Stimulated activated CD4-positive, alpha-beta T cell treated with anti-CD3 and anti-CD28 coated beads, Interleukin-4, amount 100 ng/mL, for 1 hour (primary cell): ENCODE measurements at places on chromosomes 2 and 18.

DNA sequence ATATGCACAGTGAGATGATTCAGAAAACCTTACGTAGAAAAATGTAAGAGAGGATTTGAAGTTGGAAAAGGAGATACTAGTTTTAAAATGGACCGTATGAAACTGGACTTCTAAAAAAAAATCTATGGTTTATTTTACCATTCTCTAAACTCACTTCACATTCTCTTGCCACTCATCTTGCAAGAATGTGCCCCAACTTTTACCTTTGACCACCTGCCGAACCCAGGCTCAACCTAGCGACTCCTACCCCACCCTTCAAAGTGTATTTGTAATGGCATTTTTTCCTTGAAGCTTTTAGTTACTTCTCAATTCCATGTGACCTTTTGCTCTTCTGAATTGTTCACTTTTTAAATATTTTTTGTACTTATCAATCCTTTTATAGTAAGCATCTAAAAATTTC lies 160.8 kb downstream of the PHLPP1 start:
- no peak for DNase-seq

DNA sequence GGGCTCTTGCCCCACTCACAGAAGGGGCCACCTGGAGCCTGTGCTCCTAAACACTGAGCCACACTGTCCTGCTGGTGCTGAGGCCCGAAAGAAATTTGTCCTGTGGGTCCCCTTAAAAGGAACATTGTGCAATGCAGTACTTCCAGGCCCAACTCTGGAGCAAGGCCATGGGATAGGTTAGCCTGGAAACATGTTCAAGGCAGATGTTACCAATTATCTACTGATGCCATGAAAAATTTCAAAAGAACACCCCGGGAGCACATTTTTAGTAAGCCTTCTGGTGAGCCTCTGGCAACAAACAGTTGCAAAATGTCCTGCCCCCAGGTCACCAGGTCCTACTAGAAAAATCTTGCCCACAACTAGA lies 12.3 kb upstream of the PTMA start:
- DNase-seq, result no peak

- DNase-seq, result no peak
Observed at GRCh38 chr2:114651933-114652332, 209.5 kb downstream of the DPP10 start.

- DNase-seq, result no peak
Observed at GRCh38 chr2:207930747-207931146, 94.6 kb downstream of the PLEKHM3 start.

DNA sequence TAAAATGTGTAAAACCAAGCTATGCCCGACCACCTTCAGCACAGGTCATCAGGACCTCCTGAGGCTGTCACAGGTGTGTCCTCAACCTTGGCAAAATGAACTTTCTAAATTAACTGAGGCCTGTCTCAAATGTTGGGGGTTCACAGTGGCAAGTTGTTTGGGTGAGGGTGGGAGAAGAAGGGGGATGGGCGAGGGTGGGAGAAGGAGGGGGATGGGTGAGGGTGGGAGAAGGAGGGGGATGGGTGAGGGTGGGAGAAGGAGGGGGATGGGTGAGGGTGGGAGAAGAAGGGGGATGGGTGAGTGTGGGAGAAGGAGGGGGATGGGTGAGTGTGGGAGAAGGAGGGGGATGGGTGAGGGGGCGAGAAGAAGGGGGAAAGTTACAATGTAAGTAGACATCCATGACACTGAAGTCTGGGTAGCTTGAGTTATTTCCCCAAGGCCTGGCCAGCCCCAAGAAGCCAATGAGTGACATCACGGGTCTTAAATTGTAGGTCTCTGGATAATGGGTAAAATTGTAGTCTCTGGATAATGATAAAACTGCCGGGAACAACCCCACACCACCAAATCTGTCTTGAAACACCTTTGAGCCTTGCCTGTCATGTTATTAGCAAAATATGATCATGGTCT lies 56.3 kb downstream of the TIMM21 start:
- DNase-seq, result no peak

DNA sequence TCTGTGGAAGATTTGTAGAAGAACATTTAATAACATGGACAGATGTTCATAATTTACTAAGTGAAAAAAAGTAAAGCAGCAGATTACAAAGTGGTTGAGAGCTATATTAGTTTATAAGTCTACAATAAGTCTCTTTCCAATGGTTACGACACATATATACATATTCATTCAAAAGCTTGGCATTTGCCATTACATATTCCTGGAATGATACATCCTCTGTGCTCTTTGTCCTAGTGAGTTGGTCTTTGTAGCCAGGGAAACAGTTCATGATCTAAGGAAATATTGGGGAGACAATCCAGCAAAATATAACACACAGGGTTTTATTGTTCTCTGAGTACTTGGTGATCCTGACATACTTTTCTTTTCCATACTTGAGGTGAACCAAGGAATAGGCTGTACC lies 32.5 kb upstream of the SOS1 start:
- no peak for DNase-seq

DNA sequence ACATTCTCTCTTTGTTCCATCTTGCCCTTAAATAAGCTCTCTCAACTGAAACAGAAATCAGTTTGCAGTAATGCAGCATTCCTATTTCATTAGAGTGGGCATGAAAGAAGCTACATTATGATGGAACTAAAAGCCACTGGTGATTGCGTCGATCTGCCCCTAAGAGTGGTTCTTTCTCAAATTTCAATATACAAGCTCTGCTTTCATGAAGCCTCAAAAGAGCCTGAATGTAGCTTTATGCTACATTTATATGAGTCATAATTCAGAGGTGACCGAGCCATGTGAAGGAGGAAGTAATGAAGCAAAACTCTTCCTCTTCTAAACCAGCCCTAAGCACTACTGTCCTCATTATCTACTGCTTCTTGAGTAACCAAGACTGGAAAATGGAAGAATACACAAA lies 64.8 kb upstream of the CYTIP start:
- DNase-seq, result no peak

DNA sequence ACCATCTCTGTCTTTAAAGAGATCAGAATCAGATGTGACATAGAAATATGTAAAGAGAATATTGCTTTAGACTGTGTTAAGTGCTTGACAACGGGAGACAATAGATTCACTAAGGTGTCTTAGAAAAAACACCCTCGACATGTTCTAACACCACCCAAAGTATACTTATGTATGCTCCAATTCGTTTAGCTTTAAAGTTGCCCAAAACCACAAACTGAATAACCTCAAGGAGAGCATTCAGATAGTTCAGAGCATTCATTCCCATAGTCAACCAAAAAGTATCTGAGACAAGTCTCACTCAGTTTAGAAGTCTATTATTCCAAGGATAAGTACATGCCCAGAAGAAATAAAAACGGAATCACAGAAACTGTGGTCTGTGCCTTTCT lies 96.4 kb downstream of the KYNU start:
- DNase-seq, result no peak

DNA sequence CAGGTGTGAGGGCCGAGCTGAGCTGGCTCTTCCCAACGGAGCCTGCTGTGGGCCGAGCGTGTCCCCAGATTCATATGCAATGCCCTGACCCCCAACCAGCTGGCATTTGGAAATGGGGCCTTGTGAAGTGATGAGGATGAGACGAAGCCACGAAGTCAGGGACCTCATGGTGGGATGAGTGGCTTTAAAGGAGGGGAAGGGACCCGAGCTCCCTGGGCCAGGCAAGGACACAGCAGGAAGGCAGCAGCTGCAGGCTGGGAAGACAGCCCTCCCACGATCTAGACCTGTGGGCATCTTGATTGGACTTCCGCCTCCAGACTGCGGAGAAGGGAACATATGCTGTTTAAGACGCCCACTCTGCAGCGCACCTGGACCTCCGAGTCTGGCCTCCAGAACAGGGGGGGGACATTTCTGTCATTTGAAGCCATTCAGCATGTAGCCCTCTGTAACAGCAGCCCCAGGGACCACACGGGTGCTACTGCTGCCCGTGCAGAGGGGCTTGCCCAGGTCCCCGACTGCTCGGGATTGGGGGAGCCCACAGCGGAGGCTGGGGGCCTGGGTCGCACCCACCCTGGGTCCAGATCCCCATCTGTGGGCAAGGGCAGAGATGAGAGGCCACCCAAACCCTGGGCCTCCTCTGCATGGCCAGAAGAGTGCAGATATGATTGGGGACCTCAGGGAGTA lies 27.2 kb downstream of the KIF1A start:
- DNase-seq, result no peak

GRCh38 chr2:60818272-60818671 lies 62.2 kb downstream of the PAPOLG start:
- peak; percentile 33 for DNase-seq

DNA sequence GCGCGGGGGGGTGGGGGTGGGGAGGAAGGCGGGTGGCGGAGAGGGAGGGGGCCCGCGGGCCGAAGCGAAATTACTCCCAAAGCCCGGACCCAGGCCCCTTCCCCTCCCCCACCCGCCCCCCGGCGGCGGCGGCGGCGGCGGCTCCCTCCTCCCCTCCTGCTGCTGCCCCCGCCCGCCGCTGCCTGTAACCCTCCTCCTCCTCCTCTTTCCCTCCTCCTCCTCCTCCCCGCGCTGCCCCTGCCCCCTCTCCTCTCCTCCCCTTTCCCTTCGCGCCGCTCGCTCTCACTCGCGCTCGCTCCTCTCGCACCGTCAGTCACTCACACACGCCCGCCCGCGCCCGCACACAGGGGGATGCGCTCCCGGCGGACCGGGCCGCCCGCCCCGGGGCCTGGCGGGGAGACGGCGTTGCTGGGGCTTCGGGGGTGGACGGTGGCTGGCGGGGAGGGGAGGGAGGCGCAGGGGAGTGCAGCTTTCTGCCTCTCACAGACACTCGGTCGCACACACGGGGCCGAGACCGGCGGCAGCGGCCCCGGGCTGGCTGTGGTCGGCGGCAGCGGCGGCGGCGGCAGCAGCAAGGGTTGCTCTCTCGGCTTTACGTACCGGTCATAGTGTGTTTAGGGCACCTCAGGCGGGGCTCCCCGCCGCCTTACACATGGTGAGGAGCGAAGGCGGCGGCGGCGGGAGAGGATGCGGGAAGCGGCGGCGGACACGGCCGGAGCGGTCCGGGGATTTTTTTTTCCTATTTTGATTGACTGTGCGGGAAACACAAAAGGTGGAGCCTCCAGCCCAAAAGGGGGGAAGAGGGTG lies 405 bp downstream of the SP3 start:
- peak; percentile 85 for DNase-seq

GRCh38 chr2:213537579-213537978 lies 253.3 kb downstream of the SPAG16 start:
- no peak for DNase-seq

DNA sequence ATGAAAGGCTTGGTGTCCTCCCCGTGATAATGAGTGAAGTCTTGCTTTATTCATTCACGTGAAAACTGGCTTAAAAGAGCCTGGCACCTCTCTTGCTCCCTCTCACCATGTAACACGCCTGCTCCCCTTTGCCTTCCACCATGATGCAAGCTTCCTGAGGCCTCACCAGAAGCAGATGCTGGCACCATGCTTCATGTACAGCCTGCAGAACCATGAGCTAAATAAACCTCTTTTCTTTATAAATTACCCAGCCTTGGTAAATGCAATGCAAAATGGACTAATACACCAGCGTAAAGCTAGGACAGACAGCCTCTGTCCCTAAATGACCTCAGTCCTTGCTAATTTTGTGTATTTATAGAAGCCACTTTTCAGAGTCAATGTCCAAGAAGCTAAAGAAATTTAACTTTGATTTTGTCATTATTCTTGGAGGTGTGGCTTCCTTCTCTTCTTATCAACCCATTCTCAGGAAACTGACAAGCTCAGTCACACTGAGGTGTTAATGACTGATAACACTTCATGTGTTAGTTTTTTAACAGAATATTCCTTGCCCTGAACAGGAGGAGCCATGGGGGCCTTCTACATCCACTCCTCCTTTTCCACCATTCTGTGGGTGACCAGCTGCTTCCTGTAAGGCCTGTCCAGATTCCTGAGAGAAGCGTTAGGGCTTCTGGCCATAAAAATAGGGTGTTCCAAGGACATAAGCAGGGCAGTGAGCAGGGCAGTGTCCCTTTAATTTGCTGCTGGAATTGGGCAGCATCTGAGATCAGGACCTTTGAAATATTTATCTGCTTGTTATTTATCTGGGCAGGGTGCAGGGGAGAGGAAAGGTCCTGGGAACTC lies 38.0 kb upstream of the EPAS1 start:
- DNase-seq, result no peak

- no peak for DNase-seq
Observed at GRCh38 chr18:34098109-34098508, 126.6 kb downstream of the NOL4 start.

DNA sequence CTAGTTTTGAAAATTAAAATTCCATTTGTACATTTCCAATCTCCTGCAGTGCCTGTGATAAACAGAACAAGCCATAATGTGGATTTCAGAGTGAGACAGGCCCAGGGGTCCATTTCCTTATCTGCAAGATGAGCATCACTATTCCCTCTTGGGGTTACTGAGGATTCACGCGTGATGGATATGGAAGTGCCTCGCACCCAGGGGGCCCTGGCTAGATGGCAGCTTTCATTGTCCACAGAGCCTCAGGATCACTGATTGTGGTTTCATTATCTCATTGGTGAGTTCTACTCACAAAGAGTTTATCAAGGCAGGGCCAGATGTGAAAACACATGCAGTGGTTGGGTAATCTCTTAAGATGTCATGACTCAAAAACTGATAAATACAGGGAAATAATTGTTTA lies 11.6 kb downstream of the CNGA3 start:
- DNase-seq, result no peak

- DNase-seq, result no peak
Observed at GRCh38 chr18:10401521-10401920, 52.9 kb upstream of the APCDD1 start.

GRCh38 chr2:219911541-219911940 lies 284.1 kb downstream of the SLC4A3 start:
- DNase-seq, result no peak

GRCh38 chr2:191056228-191056627 lies 42.3 kb upstream of the STAT1 start:
- DNase-seq, result no peak

DNA sequence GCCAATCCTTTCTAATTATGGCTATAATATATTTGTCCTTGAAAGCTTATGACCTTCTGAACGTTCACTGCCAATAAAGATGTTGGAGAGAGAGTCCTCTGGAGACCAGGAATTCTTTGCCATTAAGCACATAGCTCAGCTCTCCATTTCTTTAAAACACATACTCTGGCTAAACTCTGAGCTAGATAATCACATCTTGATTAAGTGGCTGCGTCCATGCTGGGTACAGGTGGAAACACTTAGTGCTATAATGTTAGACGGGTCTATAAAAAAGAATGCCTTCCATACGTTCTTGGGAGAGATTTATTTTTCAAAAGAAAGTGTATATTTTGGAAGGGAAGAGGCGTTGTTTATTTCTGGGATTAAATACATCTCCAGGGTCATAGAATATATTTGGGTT lies 314.5 kb downstream of the LPIN1 start:
- DNase-seq, result no peak

DNA sequence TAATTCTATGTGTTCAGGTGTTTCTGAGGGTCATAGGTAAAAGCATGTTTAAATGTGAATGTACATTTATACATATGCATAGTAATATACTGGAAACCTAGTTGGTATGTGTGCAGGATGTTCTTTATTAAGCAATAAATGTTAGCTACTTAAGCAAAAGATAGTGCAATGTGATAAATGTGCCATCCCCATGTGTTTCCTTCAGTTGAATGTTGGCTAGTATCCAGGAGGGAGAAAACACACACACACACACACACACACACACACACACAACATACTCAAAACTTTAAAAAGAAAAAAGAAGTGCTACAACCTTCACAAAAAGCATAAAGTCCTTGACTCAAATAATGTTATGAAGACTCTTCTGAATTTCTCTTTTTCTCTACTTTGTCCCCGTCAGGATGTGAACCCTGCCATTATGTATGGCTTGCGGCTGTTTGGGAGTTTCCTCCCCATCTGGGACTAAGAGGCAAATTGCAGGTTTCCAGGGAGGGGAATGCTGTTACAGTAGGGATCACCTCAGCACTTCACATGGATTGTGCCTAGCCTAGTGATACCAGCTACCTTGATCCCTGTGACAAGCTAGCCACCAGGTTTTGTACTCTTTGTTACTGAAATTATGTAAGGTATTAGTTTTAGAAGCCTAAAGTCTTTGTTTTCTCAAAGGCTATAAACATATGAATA lies 82.6 kb downstream of the IKZF2 start:
- DNase-seq, result no peak
